ENCODE measurements at places on chromosomes 7 and 10.

GRCh38 chr7:84154991-84155781 is 39.4 kb downstream of the SEMA3A start:
- DNase-seq = no peak

DNA sequence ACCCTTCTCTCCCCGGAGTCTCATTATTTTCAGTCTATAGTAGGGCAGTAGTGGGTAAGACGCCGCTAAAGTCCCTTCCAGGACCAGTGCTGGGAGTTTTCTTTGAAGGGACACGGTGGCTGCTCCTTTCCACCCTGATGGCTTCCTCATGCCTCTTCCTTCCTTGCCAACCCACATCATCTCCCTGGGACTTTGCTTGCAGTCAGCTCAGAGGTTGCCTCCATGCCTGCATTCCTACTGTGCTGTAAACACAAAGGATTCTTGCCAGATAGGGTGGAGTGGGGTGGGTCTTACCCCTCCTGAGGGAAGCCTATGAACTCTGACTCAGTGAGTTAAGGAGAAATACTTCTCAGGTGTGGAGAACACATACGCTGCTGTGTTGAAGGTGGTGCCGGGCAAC is 59.9 kb upstream of the IGFBP3 start:
- no peak for DNase-seq

GRCh38 chr10:47349941-47350371 is 1.8 kb downstream of the RBP3 start:
- no peak for DNase-seq

- no peak for DNase-seq
These were observed 1392.4 kb upstream of the CELF2 start for GRCh38 chr10:9625304-9625703.

DNA sequence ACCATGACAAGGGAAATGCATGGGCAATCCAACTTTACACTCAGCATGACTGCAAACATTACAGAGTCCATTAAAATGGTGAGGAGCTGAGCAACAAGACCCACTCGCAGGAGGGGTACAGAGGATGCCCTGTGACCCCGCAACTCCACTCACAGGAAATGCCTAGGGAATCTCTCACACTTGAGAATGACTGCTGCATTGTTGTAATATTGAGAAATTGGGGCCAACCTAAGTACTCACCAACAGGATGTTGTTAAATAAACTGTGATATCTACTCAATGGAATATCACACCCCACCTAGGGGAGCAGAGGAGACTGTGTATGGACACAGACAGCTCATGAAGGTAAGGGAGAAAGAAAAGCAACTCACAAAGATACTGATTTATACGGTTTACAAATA is 53.4 kb upstream of the CAMK2B start:
- no peak for DNase-seq

- DNase-seq = no peak
These were observed 404 bp upstream of the FMC1 start for GRCh38 chr7:139340808-139341057.

GRCh38 chr10:58064714-58065528 is 202.8 kb downstream of the IPMK start:
- no peak for DNase-seq

GRCh38 chr7:70037171-70037933 is 439.1 kb downstream of the AUTS2 start:
- DNase-seq = no peak

- no peak for DNase-seq
These were observed 42.2 kb downstream of the GPR85 start for GRCh38 chr7:113044394-113044793.

GRCh38 chr10:22434521-22434920 is 89.2 kb downstream of the SPAG6 start:
- no peak for DNase-seq

DNA sequence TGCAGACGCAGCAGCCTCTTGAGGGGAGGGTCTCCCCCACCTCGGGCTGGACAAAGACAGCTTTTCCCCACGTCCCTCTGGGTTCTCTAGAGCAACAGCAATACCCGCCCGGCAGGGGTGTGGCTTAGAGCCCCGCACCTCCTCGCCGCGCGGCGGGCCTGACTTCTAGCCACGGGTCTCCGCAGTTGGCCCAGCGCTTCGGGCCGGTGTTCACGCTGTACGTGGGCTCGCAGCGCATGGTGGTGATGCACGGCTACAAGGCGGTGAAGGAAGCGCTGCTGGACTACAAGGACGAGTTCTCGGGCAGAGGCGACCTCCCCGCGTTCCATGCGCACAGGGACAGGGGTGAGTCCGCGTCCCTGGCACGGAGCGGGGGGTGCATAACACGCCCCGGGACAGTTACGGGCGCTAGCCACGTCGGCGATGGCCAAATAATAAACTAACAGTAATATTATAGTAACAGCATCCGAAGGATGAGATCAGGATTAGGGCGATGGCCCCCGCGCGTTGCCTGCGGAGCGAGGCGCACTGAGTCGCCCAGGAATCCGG is 1.2 kb downstream of the CYP2E1 start:
- DNase-seq = no peak

DNA sequence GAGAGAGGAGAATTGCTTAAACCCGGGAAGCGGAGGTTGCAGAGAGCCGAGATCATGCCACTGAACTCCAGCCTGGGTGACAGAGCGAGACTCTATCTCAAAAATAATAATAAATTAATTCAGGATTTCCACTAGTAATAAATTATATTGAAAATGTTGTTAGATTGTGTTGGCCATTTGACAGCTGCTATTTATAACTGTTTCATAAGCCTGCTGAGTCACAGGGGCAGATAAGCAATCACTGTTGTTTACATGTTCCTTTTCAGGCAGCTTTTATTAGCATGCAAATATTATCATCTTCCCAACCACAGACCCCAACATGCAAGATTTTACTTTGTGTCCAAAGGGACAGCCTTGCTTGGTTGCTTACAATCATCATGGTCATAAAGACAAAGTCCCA is 49.5 kb upstream of the ZNF138 start:
- DNase-seq = no peak

- DNase-seq = no peak
These were observed 437.1 kb upstream of the NPVF start for GRCh38 chr7:25665374-25665773.

GRCh38 chr7:124462249-124462648 is 303.3 kb downstream of the GPR37 start:
- DNase-seq = no peak

DNA sequence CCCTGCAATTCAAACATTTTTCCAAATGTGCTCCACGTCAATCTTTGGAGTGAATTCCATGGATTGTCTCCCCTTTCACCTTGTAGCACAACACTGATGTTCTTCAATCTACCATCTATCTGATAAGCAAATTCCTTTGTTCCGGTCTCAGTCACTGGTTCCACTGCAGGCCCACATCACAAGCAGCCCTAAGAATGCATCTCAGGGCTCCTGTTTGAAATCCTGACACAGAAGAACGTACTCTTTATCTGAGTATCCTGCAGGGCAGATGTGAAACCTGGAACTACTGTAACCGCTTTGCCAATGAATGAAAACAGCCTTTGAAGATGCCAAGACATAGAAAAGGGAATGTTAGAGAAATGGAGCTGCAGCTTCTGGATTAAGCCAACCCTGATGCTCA is 62.9 kb upstream of the FAM133B start:
- DNase-seq = no peak

DNA sequence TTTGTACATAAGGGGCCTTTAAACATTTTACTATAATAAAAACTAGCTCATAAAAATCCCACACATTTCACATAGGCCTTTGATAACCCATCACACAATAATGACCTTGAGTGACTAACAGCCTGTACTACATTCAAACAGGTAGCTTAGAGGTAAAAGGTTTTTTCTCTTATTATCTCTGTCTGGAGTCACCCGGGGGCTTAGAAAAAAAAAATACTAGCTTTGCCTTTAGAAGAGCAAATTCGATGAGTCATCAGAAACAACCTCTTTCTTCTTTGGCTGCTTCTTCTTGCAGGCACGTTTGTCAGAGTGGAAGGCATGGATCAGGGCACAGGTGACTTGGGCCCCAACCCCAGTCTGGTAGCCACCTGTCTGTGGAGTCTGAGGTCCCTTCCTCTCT is 43.4 kb upstream of the ADO start:
- DNase-seq = no peak

GRCh38 chr7:106125417-106125816 is 13.3 kb upstream of the SYPL1 start:
- no peak for DNase-seq

GRCh38 chr7:101582971-101583370 is 46.1 kb downstream of the MYL10 start:
- no peak for DNase-seq

DNA sequence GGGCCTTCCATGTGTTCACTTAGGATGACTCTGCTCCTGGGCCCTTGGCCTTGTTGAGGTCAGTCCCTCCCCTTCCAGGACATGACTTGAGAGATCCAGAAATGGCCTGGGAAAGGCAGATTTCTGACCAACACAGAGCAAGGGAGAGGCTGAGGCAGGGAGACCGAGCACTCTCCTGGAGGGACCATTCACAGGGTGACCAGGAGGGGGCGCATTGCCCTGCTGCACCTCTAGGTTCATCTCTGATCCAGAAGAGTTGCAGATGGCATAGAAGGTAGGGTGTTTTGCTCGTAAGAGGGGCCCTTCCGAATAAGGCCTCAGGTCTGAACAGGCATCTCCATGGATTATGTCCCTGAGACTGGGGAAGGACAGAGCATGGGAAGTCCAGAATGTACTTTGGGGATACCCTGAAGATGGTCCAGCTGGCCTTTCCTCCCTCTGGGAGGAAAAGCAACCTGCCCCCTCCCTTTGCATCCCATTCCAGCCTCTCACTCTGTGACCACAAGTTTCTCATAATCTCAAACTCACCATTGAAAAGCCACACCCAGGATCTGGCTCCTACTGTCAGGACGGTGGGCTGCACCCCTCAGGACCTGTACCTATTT is 6.6 kb downstream of the DMBT1 start:
- DNase-seq = no peak

DNA sequence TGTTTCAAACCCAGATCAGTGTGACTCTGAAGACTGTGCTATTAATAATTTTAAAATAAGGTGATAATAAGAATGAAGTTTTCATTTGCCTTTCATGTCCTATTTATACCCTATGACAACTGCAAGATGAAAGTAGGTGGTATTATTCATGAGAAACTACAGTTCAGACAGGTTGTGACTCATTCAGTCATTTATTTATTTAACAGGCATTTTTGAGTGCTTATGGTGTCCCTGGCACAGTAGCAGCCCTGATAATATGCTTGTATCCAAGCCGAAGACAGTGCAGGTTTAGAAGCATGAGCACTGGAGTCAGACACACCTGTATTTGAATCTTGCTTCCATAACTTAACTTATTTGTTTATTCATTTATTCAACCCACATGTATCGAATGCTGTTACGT is 87.1 kb downstream of the FZD1 start:
- DNase-seq = no peak

- DNase-seq = no peak
These were observed 789.9 kb upstream of the IGFBP3 start for GRCh38 chr7:46710927-46711326.

DNA sequence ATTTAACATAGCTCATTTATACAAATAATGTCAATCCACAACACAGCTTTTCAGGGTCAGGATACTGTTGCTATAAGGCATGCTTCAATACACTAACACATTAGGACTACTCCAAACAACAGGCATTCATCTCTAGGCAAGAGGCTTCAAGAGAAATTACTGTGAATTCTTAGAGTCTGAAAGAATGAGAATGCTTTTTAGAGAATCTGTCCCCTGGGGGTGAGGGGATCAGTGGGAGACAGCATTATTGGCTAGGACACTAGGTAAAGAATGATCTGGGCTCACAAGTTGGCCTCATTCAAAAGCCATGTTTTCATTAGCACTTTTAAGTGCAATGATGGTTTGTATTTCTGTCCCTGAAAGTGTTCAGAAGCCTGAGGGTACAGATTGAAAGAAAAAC is 132.6 kb downstream of the SEMA3D start:
- no peak for DNase-seq

DNA sequence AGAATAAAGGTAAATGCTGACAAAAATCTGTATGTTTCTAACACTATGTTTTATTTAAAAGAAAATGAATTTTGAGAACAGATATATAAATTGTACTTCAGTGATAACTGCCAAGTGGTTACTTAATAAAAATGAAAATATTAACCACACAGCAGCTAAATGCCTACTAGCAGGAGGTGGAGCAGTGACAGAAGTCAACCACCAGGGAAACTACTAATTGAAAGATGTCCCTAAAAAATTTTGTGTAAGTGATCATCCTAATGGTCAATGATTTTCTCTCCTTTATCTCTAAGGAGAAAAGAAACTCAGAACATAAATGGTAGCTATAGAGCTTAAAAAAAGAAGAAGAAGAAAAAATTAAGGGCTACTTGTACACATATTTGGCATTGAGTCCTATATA is 22.9 kb downstream of the WNT16 start:
- DNase-seq = no peak

GRCh38 chr7:23072922-23073321 is 32.7 kb upstream of the KLHL7 start:
- DNase-seq = no peak

DNA sequence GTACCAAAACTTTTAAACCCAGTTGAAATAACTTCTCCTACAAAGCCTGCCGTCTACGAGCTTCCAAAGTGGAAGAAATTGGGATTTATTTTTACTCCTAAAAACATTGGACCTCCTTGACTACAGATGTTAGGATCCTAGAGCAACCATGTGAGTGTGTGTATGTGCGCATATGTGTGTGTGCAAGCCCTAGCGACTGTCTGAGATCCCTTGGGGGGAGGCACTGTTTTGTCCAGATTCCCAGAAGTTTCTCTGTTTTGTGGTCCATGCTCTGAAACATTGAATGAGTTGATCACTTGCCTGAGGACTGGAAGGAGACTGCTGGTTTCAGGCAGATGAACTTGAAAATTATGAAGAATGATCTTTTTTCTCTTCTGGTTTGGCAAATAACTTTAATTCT is 312.3 kb upstream of the ZNF32 start:
- no peak for DNase-seq

DNA sequence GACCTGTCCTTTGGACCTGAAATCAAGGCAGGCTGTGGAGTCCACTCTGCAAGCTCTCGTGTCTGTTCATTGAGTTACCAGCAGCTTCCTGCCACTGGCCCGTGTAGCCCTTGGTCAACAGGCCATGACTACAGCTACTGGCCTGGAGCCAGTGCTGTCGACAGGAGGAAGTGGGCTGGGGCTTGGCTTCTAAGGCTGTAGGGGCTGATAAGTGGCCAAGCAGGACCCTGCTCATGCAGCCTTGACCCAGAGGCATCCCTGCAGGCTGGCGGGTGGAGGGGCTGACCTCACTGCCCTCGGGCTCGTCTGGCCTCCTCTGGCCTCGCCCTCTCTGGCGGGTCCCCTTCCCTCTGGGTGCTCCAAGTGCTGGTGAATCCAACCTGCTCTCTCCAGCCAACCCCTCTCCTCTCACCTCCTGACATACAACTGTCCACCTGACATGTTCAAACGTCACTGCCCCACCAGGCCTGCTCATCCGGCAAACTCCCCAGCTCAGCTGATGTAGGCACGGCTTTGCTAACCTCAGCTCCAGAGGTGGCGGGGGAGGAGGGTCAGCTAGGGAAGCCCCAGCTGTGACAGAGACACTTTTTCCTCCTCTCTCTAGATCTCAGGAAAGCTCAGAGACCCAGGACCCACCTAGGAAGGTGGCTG is 188.6 kb upstream of the LYZL2 start:
- no peak for DNase-seq

GRCh38 chr7:102270178-102270887 is 16.3 kb upstream of the SH2B2 start:
- DNase-seq = no peak

All from SHP77 (cell line).